Breast epithelium (tissue), 4 donors: ENCODE measurements at places on chromosomes 2 and 18. TPM values are rescaled to one million over a fixed set of nuclear protein-coding genes. Genes with fewer than 3 reads are reported as not detected.

Gene SERPINB4
- not detected for total RNA-seq

Gene CDK5R2
- total RNA-seq: not detected

- no peak for DNase-seq
Measured at GRCh38 chr2:78127424-78127823, 605.2 kb upstream of the LRRTM4 start.

- no peak for DNase-seq
Measured at GRCh38 chr2:240810621-240811020, 9.4 kb downstream of the KIF1A start.

DNA sequence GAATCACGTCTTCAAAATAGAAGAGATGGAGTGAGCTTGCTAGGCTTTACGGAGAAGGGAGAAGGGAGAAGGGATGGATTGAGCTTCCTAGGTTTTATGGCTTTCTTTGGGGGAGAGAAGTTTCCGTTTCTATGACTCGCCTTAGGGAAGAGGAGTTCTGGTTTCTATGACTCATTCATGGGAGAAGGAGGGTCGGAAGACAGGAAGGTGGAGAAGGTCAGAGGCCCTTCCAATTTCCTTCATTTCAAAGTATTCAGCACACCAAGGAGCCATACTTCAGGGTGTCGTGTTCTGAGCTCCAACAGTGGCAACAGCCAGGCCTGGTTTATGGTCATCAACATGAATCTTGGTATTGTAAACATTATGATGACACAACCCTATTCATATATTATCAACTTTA is 284.7 kb upstream of the VWC2L start:
- no peak for DNase-seq
